ENCODE measurements at places on chromosomes 4 and X. TPM values are rescaled to one million over a fixed set of nuclear protein-coding genes. Genes with fewer than 3 reads are reported as not detected.

XAGE1A gene
- total RNA-seq: not detected

GYPE gene
- not detected for total RNA-seq

WDR1 gene
- total RNA-seq: 233 TPM

GPR78 gene
- total RNA-seq: 2.6 TPM

NHS gene
- total RNA-seq: 8.2 TPM

HTRA3 gene
- total RNA-seq: 3.6 TPM

ADGRL3 gene
- total RNA-seq: 15.2 TPM

POF1B gene
- total RNA-seq: 0.10 TPM

FGFRL1 gene
- 35.8 TPM for total RNA-seq

GRCh38 chr4:13670456-13671160, 43.1 kb upstream of the BOD1L1 start:
- no peak for DNase-seq

- DNase-seq: no peak
Measured at GRCh38 chr4:147163311-147163710, 217.6 kb upstream of the TTC29 start.

DNA sequence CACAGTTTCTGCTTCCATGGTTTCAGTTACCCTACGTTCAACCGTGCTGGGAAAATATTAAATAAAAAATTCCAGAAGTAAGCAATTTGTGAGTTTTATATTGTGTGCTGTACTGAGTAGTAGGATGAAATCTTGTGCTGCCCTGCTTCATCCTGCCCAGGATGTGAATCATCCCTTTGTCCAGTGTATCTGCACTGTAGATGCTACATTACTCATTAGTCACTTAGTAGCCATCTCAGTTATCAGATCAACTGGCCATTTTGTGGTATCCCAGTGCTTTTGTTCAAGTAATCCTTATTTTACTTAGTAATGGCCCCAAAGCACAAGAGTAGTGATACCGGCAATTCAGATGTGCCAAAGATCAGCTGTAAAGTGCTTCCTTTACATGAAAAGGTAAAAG, 97.9 kb downstream of the COX18 start:
- no peak for DNase-seq

GRCh38 chr4:115275615-115276014, 162.2 kb upstream of the NDST4 start:
- no peak for DNase-seq

- no peak for DNase-seq
Measured at GRCh38 chr4:13493793-13494192, 9.7 kb upstream of the RAB28 start.

DNA sequence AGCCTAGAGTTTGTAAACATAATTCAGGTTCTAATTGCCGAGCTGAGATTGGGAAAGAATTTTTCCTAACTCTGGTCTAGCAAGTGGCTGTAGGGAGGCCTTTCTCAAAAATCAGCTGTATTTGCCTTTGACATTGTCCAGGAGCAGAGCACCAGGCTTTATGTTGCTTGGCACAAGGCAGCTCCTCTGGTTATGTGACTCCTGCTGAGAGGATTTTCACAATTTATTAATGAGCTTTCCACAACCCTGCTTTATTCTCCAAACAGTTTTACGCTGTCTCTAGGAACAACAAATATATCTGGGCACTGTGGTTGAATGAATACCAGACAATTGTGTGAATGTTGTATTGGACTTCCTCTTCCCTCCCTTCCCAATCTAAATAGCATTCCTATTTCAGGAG, 14.9 kb downstream of the LSM6 start:
- DNase-seq: no peak

DNA sequence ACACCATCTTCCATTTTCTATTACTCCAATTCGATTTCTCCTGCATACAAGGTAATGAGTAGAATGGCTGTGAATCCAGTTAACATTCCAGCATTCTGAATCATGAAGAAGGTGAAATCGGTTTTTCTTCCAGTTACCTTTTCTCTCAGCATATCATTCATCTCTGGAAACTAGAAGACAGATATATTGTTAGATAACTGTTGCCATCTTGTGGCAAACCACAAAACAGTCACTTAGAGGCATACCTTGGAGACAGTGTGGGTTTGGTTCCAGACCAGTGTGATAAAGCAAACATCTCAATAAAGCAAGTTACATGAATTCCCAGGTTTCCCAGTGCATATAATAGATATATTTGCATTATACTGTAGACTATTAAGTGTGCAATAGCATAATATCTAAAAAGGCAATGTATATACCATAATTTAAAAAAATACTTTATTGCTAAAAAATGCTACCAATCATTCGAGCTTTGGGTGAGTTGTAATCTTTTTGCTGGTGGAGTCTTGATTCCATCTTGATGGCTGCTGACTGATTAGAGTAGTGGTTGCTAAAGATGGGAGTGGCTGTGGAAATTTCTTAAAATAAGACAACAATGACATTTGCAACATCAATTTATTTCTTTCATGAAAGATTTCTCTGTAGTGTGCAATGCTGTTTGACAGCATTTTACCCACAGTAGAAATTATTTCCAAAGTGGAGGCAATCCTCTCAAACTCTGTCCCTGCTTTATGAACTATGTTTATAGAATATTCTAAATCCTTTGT, 82.1 kb downstream of the SLC39A8 start:
- DNase-seq: peak; percentile 68

GRCh38 chr4:52914051-52914605, 52.0 kb downstream of the RASL11B start:
- DNase-seq: no peak

GRCh38 chr4:30912098-30912714, 192.0 kb downstream of the PCDH7 start:
- DNase-seq: no peak

DNA sequence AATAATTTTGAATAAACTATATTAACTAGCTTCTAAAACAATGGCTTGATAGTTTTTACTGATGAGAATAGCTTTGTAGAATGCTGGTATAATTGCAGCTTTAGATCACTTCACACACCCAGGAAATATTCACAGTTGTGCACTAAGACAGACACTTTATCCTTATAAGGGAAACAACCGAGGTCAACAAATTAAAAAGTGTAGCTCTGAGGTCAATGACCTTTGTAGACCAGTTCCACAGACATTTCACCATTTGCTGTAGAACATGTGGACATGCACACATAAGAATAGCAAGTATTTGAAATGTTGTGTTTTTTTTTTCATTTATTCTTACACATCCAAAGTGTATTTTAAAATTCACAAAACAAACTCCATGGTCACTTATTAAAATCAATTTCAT, 76.0 kb upstream of the MCF2 start:
- DNase-seq: no peak

- DNase-seq: no peak
Measured at GRCh38 chr4:25345744-25346143, 31.3 kb upstream of the ANAPC4 start.

- DNase-seq: peak; percentile 17
Measured at GRCh38 chrX:53374923-53375322, 47.5 kb downstream of the SMC1A start.

GRCh38 chrX:112851161-112851779, 10.6 kb upstream of the AMOT start:
- DNase-seq: no peak

- DNase-seq: no peak
Measured at GRCh38 chr4:113827285-113827684, 65.7 kb upstream of the CAMK2D start.

DNA sequence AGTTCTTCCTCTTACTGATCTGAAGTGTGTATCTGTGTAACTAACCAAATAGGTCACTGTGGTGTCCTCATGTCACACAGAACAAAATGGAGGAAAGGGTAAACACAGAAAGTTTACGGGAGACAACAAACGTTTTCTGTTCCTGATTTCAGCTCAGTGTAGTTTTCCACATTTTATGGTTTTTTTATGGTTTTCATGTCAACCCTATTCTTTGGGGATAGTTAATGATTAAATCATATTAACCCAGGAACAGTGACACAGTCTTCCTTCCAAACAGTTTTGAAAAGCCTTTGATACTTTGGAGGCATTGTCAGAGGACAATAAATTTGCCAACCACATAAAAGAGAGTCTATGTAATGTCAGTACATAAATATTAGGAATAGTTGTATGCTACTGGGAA, 4.2 kb downstream of the LNX1 start:
- DNase-seq: no peak

GRCh38 chr4:103773691-103774231, 54.0 kb upstream of the TACR3 start:
- DNase-seq: peak; percentile 40

DNA sequence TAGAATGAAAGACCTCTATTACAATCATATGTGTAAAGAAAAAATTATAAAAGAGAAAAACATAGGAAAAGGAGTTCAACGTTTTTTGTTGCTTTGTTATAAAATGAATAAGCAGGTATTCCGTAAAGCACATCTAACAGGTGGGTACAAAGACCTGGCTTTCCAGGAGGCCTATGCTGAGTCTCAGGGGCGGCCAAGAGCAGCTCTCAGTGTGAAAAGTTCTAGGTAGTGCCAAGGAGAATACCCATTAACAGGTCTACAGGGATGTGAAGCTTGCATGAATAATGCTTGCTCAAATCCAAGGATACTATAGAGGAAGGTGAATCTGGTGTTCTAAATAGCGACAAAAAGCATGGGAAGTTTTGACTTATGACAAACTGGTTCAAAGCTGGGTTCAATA, 944.4 kb downstream of the PDHA2 start:
- no peak for DNase-seq

DNA sequence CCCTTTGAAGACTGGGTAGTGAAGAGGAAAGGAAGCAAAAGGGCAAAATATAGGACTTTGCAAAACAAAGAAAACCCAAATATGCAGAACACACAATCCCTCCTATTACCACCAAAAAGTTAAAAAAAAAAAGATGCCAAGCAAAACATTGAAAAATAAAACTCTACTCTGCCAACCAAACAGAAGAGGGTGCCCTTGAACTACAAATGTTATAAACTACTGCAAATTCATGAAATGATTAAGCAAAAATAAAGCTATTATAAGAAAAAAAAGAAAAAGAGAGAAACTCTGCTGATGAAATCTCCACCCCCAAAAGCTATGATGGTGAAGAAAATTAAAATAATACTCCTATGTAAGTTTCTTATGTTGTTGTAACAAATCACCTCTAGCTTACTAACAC, 168.5 kb upstream of the STK26 start:
- DNase-seq: peak; percentile 21

- no peak for DNase-seq
Measured at GRCh38 chr4:147863808-147864472, 132.1 kb downstream of the ARHGAP10 start.

DNA sequence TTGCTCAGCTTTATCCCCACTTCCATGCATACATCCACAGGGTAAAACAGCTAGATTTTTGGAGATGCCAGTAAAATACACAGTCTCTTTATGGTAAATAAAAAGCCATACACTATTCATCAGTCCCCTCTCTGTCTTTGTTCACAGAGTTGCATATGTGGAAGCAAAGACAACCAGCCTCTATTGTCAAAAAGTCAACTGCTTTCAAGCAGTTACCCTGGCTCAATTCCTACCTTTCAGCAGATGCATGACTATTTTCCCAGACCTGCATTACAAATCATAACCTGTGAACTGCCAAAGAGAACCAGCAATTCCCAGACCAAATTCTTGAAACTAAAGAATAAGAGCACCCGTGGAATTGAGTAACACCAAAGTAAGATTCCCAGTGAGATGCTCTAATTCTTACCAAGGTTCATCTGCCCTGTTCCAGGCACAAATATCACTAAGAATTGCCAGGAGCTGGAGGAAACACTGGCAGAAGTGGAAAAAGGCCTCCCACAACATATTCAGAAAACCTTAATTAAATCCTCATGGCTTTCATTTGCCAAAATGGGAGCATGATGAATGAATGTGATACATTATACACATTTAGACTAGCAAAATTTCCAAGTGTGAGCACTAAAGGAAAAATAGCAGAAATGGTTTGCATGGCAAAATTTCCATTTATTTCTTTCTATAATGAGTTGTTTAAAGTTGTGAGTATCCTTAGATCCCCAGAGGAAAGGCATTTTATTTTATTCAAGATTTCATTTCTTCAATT, 391.2 kb upstream of the ADGRL3 start:
- no peak for DNase-seq

- no peak for DNase-seq
Measured at GRCh38 chrX:17372052-17372451, 2.9 kb upstream of the NHS start.

DNA sequence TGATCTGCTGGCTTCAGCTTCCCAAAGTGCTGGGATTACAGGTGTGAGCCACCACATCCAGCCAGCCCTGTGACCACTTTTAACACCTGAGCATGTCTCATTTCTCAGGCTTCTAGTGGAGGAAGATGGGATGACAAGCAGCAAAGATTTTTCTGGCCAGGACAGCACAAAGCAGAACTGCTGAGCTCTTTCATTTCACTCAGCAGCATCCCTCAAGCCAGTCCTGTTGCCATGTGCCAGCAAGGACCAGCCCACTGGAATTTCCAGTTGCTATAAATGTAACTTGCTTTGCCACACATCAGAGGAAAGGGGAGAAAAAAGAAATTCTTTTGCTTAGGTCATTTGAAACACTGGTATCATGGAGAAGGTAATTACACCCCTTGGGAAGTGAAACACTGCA, 75.9 kb downstream of the SLC9A7 start:
- peak; percentile 50 for DNase-seq

All from GM23338 (cell line).